Thymus (tissue), 14 donors: ENCODE measurements at places on chromosomes 12 and 14.

GRCh38 chr14:56514663-56515371 lies 64.8 kb upstream of the TMEM260 start:
- H3K4me3 ChIP-seq: no peak overlapping the region
- no peaks in the 10 kb centered on the region for H3K36me3 ChIP-seq
- H3K27me3 ChIP-seq: no peaks in the 10 kb centered on the region
- no peak for DNase-seq
- H3K27ac ChIP-seq: no peak overlapping the region

GRCh38 chr14:104870368-104871144 lies 5.5 kb downstream of the CEP170B start:
- H3K36me3 ChIP-seq: no peaks in the 10 kb centered on the region
- no peak overlapping the region for H3K27ac ChIP-seq
- peaks cover 5% of the 10 kb centered on the region for H3K4me1 ChIP-seq

GRCh38 chr12:75491169-75491568 lies 10.6 kb downstream of the GLIPR1 start:
- no peak for DNase-seq
- no peaks in the 10 kb centered on the region for H3K36me3 ChIP-seq
- H3K27ac ChIP-seq: no peak overlapping the region
- no peaks in the 10 kb centered on the region for H3K4me1 ChIP-seq
- no peak overlapping the region for H3K4me3 ChIP-seq

- H3K4me3 ChIP-seq: peak overlapping the region; percentile 84
- H3K27ac ChIP-seq: no peak overlapping the region
- H3K4me1 ChIP-seq: peaks cover 8% of the 10 kb centered on the region
- H3K36me3 ChIP-seq: peaks cover 24% of the 10 kb centered on the region
- peaks cover 20% of the 10 kb centered on the region for H3K27me3 ChIP-seq
- peak; percentile 5 for DNase-seq
These were observed 821 bp downstream of the TMEM106C start for GRCh38 chr12:47964106-47964728.

DNA sequence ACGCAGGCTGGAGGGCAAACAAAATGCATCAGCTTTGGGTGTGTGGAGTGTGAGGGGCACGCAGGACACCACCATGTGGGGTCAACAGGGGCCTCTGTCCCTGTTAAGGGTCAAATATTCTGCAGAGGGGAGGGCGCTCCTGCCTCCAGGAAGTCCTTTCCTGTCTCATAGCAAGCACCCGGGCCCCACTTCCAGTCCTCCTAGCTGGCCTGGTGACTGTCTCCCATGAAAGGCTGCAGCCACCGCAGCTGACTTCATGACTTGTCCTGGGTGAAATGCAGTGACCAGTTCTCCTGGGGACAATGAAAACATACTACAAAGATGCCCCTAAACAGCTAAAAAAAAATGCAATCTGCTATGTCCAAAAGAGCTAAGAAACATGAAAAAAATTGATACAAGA lies 53.6 kb downstream of the LGMN start:
- peaks cover 16% of the 10 kb centered on the region for H3K4me1 ChIP-seq
- H3K36me3 ChIP-seq: peaks cover 8% of the 10 kb centered on the region
- H3K27ac ChIP-seq: no peak overlapping the region
- no peak for DNase-seq

DNA sequence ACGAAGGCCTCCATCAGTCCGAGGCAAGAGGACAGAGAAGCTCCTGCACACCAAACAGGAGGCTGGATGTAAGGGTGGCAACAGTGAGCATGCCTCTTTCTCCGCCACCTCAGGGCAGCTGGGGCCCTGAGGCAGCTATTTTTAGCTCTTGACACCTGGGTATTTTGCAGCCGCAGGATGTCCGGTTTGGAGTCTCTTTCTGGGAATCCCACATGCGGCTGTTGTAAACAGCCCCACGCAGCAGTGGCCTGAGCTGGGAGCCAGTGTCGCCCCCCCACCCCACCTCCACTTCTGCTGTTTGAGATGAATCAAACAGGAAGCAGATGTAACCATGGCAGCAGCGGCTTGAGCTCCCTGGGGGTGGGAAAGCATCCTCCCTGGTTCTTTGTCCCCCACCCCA lies 11.7 kb downstream of the HDAC7 start:
- H3K27me3 ChIP-seq: no peaks in the 10 kb centered on the region
- peak overlapping the region; percentile 34 for H3K4me3 ChIP-seq
- peaks cover 77% of the 10 kb centered on the region for H3K36me3 ChIP-seq
- DNase-seq: no peak
- H3K27ac ChIP-seq: peak overlapping the region; percentile 89
